Activated gamma-delta T cell treated with anti-CD3 and anti-CD28 coated beads, Interleukin-2, amount 50 U/mL, for 16 hours (primary cell): ENCODE measurements at places on chromosomes 13 and 19.

- no peak for DNase-seq
Measured at GRCh38 chr19:7504684-7505083, 11.2 kb upstream of the ZNF358 start.

GRCh38 chr19:3179739-3180293 lies 1.2 kb downstream of the S1PR4 start:
- DNase-seq, result no peak

GRCh38 chr13:48502601-48503319 lies 30.1 kb downstream of the RCBTB2 start:
- DNase-seq, result no peak

DNA sequence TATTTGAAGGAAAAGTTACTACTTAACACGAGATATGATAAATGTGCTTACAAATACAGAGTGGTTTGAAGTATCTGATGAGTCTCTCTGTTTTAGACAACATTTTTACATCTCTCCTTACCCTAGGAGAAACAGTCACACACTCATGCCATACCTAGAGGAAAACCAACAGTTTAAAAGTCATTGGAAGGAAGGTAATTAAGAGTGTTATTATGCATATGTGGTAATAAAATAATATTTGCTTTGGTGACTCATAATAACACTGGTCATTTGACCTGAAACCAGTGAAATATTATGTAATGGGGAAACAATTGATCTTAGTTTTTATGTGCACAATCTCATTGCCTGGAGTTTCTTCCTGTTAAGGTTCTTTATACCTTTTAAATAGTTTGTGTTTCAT lies 136.9 kb upstream of the SOX21 start:
- no peak for DNase-seq

DNA sequence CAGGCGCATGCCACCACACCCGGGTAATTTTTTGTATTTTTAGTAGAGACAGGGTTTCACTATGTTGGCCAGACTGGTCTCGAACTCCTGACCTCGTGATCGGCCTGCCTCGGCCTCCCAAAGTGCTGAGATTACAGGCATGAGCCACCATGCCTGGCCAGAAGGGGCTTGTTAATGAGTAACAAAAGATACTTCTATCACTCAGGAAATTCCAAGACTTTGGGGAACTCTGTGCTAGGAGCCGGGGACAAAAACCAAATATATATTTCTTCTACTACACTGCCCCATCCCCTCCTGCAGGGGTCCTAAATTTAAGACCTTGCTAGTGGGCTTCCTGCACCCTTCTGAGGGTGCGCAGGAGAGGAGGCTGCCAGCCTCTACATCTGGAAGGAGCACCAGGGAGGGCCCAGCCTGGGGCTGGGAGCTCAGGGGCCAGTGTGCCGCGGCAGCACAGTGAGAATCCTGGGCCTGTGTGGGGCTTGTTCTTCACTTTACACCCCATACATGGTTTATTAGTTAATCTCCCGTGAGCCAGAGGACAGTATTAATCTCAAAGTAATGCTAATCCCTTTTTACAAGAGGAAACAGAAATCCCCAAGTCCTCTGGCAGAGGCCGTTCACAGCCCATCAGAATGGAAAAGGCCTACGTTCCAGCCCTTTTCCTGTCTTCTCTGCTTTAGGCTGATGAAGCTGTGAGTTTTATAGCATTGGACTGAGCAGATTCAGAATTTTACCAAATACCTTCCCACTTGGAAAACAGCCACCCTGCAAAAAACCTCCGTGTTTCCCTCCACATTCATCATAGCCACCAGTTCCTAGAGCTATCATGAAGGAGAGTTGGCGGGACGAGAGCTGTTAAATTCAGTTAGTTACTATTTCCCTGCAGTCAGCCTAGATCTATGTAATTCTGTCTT lies 44.4 kb upstream of the NPAS1 start:
- DNase-seq, result no peak

- no peak for DNase-seq
Measured at GRCh38 chr19:38717855-38718254, 26.4 kb downstream of the CAPN12 start.

DNA sequence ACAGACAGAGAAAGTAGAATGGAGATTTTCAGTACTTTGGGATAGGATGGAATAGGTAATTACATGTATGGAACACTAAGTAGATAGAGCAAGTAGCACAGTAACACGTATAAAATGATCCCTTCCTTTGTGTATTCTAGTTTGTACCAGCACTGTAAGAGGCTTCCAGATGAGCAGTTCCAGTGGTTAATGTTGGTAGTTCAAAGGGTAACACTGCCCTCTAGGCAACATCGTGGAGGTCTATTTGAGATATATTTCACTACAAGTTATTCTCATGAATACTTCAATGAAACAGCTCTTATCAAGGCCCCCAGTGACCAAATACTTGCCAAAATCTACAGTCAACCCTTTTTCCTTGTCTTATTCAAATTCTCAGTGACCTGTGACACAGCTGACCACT lies 13.5 kb upstream of the ZNF563 start:
- DNase-seq, result no peak
